ENCODE measurements at places on chromosomes 11 and 22. TPM values are rescaled to one million over a fixed set of nuclear protein-coding genes. Genes with fewer than 3 reads are reported as not detected.
A peak's percentile ranks its signal among the peaks of the same experiment; 100 is the strongest.

The PGA5 gene
- not detected for total RNA-seq

GRCh38 chr11:43941257-43941994, 1.0 kb upstream of the C11orf96 start:
- no peak for DNase-seq
- no peak overlapping the region for H3K4me3 ChIP-seq
- H3K36me3 ChIP-seq, result no peaks in the 10 kb centered on the region
- H3K27me3 ChIP-seq, result no peaks in the 10 kb centered on the region
- peaks cover 40% of the 10 kb centered on the region for H3K4me1 ChIP-seq

- no peak overlapping the region for H3K4me3 ChIP-seq
- DNase-seq, result no peak
- peaks cover 25% of the 10 kb centered on the region for H3K27me3 ChIP-seq
- H3K36me3 ChIP-seq, result no peaks in the 10 kb centered on the region
Measured at GRCh38 chr11:68649851-68650555, 34.3 kb upstream of the GAL start.

The OR6A2 gene
- not detected for total RNA-seq

GRCh38 chr11:10155793-10156490, 138.1 kb downstream of the SBF2 start:
- H3K27me3 ChIP-seq, result no peaks in the 10 kb centered on the region
- H3K36me3 ChIP-seq, result no peaks in the 10 kb centered on the region
- no peak overlapping the region for H3K4me3 ChIP-seq
- no peaks in the 10 kb centered on the region for H3K4me1 ChIP-seq
- H3K27ac ChIP-seq, result no peak overlapping the region

GRCh38 chr11:129141748-129142523, 50.2 kb downstream of the ARHGAP32 start:
- H3K27me3 ChIP-seq, result no peaks in the 10 kb centered on the region
- H3K4me3 ChIP-seq, result no peak overlapping the region
- DNase-seq, result no peak
- H3K4me1 ChIP-seq, result no peaks in the 10 kb centered on the region
- H3K36me3 ChIP-seq, result no peaks in the 10 kb centered on the region

The LRRN4CL gene
- total RNA-seq, result 2.5 TPM

DNA sequence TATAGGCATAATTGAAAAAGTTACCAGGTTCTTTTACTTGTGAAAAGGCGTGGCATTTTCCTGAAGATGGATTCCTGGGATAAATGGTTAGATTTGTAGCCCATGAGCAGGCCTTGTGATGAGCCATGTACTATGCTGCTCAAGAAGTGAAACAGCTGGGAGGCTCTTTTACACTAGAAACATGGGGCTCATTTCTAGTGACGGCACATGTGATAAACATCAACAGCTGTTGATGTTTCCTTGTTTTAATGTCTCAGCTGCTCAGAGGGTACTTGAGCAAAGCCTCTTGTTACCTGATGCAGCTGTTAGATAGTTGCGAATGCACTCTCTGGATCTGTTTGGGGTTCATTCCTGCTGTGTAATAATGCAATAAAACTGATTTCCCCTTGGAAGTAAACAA, 396.8 kb downstream of the GUCY1A2 start:
- DNase-seq, result no peak
- no peaks in the 10 kb centered on the region for H3K27me3 ChIP-seq
- H3K36me3 ChIP-seq, result no peaks in the 10 kb centered on the region

GRCh38 chr22:25729016-25729995, 12.7 kb upstream of the MYO18B start:
- H3K27me3 ChIP-seq, result no peaks in the 10 kb centered on the region
- no peak overlapping the region for H3K4me3 ChIP-seq
- no peaks in the 10 kb centered on the region for H3K4me1 ChIP-seq
- no peaks in the 10 kb centered on the region for H3K36me3 ChIP-seq
- DNase-seq, result no peak

The LRRC74B gene
- total RNA-seq, result not detected

The CCDC34 gene
- 2.2 TPM for total RNA-seq

- H3K36me3 ChIP-seq, result no peaks in the 10 kb centered on the region
- H3K27ac ChIP-seq, result no peak overlapping the region
- no peak overlapping the region for H3K4me3 ChIP-seq
- no peaks in the 10 kb centered on the region for H3K4me1 ChIP-seq
- no peak for DNase-seq
Measured at GRCh38 chr11:45674481-45675190, 9.2 kb upstream of the CHST1 start.

The RAB38 gene
- 0.44 TPM for total RNA-seq

- peak overlapping the region; percentile 46 for H3K27ac ChIP-seq
- H3K27me3 ChIP-seq, result no peaks in the 10 kb centered on the region
- no peaks in the 10 kb centered on the region for H3K36me3 ChIP-seq
- no peak overlapping the region for H3K4me3 ChIP-seq
- DNase-seq, result no peak
Measured at GRCh38 chr22:24986816-24987215, 34.3 kb downstream of the KIAA1671 start.

- H3K27ac ChIP-seq, result no peak overlapping the region
- no peak for DNase-seq
- H3K36me3 ChIP-seq, result no peaks in the 10 kb centered on the region
Measured at GRCh38 chr11:77095551-77096490, 6.8 kb upstream of the OMP start.

DNA sequence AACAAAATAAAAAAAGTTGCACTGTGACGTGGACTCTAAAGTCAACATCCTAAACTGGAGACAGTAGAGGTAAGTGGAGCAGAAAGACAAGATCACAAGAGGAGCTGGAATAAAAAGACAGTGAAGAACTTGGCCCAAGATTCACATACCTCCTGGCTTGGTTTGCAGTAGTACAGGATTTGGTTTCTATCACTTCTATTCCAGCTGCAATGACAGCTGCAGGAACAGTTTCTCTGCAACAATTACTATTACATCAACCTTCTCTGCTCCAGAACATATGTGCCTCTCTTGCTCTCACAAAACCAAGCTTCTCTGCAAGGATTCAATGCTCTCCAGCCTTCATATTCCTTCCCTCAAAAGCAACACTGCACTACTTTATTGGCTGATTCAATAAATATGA, 7.8 kb upstream of the KDM2A start:
- no peak overlapping the region for H3K27ac ChIP-seq
- H3K27me3 ChIP-seq, result no peaks in the 10 kb centered on the region
- no peak overlapping the region for H3K4me3 ChIP-seq
- no peak for DNase-seq
